ENCODE measurements at places on chromosomes 1 and 21.
A peak's percentile ranks its signal among the peaks of the same experiment; 100 is the strongest.

DNA sequence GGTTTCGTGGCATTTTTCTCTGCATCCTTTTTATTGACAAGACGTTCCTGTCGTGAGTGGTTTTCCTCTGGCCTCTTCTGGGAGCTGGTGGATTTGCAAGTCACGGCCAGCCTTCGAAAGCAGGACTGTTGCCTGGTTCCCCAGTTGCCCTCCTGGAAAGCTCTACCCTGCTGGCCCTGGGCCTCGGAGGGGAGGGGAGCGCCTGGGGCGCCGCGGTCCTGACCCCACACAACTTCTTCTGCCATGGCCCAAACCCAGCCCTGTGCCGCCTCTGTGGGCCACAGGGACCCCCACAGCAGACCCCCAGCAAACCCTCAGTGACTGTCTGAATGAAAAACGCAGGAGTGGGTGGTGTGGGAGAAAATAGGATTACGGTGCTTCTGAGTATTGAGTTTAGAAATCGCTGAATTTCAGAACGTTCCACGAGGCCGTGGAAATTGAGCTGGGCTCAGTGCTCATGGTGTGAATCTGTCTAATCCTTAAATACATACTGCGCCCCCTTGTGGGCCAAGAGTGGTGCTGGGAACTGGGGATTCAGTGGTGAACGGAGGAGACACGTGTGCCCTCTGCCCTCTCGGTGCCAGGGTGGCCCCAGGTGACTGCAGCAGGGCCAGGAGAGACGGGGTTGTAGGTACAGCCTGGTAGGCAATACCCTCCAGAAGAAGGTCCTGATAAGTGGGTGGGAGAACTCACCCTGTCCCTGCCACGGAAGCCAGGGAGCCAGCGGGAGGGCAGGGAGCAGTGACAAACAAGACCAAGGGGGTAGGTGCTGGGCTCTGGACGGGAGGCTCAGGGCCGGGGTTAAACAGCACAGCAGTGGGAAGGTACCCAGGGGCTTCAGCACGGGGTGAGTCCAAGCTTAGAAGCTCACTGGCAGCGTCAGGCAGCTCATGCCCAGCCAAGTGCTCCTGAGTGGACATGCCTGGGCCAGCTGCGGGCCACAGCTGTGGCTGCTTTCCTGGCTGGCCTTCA, 101.2 kb upstream of the COL6A1 start:
- peak; percentile 92 for DNase-seq

DNA sequence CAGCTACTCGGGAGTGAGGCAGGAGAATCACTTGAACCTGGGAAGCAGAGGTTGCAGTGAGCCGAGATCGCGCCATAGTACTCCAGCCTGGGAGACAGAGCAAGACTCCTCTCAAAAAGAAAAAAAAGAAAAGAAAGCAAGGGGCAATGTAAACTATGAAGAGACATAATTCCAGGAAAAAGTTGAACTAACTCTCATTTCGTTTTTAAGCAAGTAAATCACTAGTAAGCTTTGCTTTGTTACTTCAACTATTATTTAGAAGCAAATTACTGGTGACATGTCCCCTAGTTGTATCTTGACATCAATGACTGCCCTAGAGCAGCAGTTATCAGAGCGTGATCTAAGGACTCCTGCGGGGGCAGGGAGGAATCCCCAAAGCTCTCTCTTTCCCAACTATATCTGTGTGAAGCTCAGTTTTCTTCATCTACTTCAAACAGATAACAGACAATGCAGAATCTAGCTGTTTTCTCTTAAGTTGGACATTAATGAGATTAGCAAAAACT, 18.7 kb downstream of the CLSTN1 start:
- no peak for DNase-seq

DNA sequence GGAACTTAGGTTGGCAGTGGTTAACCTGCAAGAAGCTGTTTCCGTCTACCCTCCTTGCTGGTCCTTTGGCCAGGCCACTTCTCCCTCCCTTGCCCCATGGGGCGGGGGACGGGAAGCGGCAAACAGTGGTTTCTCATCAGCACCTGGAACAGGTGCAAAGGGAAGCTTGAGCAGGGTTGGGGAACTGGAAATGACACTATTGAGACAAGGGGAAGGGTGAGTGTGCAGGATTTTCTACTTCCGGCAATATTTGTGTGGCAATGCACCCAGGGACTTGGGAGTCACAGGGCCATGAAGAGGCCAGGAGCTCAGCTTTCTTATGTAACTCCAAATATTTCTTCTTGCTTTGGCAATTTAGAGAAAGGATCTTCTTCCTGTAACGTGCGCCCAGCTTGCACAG, 29.0 kb upstream of the SARS1 start:
- no peak for DNase-seq

- no peak for DNase-seq
Observed at GRCh38 chr1:39704757-39705156, 13.5 kb upstream of the HPCAL4 start.

- DNase-seq: peak; percentile 89
Observed at GRCh38 chr1:151251656-151252470, 2.7 kb upstream of the PSMD4 start.

- DNase-seq: no peak
Observed at GRCh38 chr1:196063952-196064351, 544.3 kb downstream of the KCNT2 start.

GRCh38 chr1:63343922-63344321, 21.6 kb downstream of the FOXD3 start:
- DNase-seq: no peak

GRCh38 chr1:89525169-89525855, 683 bp downstream of the LRRC8B start:
- DNase-seq: peak; percentile 64

- no peak for DNase-seq
Observed at GRCh38 chr1:117499071-117499470, 106.8 kb upstream of the TENT5C start.

- DNase-seq: peak; percentile 68
Observed at GRCh38 chr21:42460391-42461184, 35.4 kb downstream of the RSPH1 start.

DNA sequence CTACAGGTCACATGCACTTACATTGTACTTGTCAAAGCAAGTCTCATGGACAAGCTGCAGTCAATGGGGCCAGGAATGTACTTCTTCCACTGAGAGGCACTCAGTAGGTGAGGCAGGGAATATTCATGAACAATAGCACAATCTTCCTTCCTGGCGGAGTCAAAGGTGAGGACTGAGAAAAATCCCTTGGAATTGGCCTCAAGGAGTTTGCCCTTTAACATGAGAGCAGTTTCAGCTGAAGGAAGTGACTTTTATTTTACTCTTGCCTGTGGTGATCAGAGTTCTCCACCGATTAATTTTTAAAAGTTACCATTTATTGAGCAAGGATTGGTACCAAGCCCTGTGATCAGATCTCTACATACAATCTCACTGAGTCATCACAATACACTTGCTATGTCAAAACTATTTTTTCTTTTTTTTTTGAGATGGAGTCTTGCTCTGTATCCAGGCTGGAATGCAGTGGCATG, 11.2 kb upstream of the AK2 start:
- no peak for DNase-seq

- DNase-seq: peak; percentile 13
Observed at GRCh38 chr1:152107031-152107983, 7.9 kb downstream of the TCHH start.

- DNase-seq: no peak
Observed at GRCh38 chr1:156517748-156518147, 17.2 kb upstream of the MEF2D start.

DNA sequence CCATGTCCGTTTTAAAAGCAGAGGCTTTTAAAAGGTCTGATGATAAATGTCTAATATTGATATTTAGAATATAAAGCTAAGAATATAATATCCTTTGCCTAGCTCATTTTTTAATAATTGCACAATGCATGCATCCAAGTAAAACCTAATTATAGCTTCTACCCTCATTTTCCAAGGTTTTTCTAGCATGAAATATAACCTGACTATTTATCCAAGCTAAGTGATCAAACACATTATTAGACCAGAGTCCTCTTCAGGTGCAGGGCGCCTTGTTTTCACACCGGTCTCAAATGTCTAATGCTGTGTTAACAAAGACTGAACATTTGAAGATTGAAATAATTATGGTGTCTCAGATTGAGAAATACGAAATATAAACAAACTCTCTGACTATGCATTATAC, 648.9 kb upstream of the CXADR start:
- no peak for DNase-seq

DNA sequence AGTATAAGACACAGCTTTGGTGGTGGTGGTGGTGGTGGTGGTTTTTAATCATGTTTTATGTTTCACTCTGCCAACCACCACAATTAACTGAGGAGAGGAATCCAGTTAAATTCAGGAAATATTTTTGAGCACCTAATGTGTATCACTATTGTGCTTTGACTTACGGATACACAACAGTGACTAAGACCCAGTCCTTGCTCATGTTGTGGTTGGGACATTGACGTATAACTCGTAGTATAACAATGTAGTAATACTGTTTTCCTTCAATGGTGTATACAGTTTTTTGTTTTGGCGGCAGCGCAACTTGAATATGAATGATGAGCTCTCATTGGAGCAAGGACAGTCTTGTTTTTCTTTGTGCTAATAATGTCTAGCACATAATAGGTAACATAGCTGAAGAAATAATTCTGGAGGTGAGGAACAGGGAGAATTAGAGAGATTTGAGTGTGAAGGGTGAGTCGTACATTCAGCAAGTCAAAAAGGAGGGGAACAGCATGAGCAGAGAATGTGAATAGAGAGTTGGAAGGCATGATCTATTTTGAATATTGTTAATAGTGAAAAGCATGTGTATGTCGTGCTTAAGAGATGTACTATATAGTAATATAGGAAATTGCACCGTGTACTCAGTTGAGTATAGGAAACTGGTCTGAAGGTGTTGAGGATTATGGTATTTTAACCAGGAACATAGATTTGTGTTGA, 5.5 kb downstream of the CACYBP start:
- DNase-seq: no peak

GRCh38 chr1:64348270-64348960, 121.5 kb upstream of the CACHD1 start:
- DNase-seq: no peak

- DNase-seq: no peak
Observed at GRCh38 chr1:210288116-210288515, 40.6 kb upstream of the HHAT start.

DNA sequence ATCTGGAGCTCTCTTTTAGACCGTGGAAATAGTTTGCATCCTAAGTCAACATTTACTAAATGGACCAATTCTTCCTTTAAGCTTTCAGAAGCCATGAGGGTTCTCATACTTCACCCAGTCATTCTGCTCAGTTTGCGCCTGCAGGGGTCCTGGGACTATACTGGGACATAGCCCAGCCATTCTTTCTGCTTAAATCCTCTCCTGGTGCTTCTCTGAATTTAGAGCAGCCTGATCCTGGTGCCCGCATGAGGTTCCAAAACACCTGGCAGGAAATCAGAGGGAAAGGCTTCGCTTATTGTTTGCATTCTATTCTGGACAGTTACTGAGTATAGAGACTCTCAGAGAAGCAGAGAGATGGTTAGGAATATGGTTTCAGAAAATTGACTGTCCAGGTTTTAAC, 27.0 kb downstream of the TNN start:
- DNase-seq: no peak

Data from activated CD8-positive, alpha-beta T cell treated with anti-CD3 and anti-CD28 coated beads for 36 hours (primary cell).